ENCODE measurements at places on chromosomes 7 and 10.
A peak's percentile ranks its signal among the peaks of the same experiment; 100 is the strongest.

DNA sequence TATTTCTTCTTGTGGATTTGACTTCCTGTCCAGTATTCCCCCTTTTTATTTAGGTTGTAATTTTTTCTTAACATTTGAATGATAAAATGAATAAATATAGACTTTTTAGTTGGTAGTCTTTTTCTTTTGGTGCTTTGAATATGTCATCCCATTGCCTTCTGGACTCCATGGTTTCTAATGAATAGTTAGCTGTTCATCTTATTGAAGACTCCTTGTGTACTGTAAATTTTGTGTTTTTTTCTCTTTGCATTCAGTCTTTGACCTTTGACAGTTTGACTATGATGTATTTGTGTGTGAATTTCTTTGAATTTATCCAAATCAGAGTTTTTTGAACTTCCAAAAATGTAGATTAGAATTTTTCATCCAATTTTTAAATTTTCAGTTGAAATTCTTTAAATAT is 554.3 kb downstream of the NRG3 start:
- DNase-seq, result no peak

DNA sequence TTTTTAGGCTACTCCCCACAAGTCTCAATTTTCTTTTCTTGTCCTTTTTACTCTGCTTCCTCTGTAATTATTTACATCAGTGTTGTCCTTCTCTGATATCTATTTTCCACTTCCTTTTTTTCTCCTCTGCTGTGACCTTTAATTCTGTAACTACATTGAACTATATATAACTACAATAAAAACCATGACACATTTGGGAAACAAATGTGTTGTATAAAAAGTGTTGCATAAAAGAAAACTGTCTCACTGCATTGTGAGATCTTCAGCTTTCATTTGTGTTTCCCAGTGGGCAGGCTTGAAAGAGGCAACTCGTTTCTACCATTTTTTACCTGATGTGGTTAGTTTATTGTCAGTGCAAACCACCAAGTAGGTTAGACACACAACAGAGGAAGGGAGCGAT is 483.9 kb upstream of the NRP1 start:
- DNase-seq, result no peak

- DNase-seq, result no peak
Measured at GRCh38 chr10:11586170-11586569, 25.3 kb downstream of the USP6NL start.

DNA sequence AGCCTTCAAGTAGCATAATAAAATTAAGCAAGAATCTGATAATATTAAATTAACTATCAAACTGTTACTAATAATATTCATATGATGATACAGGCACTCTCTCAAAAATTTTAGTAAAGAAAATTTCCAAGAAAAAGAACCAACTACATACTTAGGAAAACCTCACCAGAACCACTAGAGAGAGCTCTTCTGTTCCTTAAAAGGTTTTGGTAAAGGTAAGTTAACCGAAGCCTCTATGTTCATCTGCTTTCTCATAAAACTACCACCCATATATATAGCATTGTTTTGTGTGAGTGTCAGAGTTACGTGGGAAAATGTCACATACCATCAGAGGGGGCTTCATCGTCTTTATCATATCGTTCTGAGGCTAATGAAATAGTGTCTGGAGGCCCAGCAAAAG is 20.7 kb downstream of the SKAP2 start:
- no peak for DNase-seq

- DNase-seq, result no peak
Measured at GRCh38 chr7:37901890-37902524, 14.6 kb downstream of the SFRP4 start.

- no peak for DNase-seq
Measured at GRCh38 chr7:91043924-91044645, 220.1 kb upstream of the FZD1 start.

- DNase-seq, result no peak
Measured at GRCh38 chr10:24664991-24665390, 58.7 kb downstream of the ARHGAP21 start.

- no peak for DNase-seq
Measured at GRCh38 chr10:113612154-113612553, 51.7 kb downstream of the NRAP start.

GRCh38 chr10:3619241-3619640 is 165.8 kb downstream of the KLF6 start:
- DNase-seq, result no peak

- no peak for DNase-seq
Measured at GRCh38 chr7:131720703-131721102, 164.3 kb upstream of the PODXL start.

- peak; percentile 40 for DNase-seq
Measured at GRCh38 chr10:43197834-43198681, 59.8 kb downstream of the CSGALNACT2 start.

GRCh38 chr10:43444323-43444722 is 7.4 kb downstream of the ZNF487 start:
- DNase-seq, result no peak

DNA sequence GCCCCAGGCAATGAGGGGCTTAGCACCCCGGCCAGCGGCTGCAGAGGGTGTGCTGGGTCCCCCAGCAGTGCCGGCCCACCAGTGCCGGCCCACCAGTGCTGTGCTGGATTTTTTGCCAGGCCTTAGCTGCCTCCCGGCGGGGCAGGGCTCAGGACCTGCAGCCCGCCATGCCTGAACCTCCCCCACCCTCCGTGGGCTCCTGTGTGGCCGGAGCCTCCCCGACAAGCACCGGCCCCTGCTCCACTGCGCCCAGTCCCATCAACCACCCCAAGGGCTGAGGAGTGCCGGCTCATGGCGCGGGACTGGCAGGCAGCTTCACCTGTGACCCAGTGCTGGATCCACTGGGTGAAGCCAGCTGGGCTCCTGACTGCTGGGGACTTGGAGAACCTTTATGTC is 3.5 kb upstream of the ACSL5 start:
- no peak for DNase-seq

- DNase-seq, result no peak
Measured at GRCh38 chr10:7373039-7373438, 37.8 kb downstream of the SFMBT2 start.

DNA sequence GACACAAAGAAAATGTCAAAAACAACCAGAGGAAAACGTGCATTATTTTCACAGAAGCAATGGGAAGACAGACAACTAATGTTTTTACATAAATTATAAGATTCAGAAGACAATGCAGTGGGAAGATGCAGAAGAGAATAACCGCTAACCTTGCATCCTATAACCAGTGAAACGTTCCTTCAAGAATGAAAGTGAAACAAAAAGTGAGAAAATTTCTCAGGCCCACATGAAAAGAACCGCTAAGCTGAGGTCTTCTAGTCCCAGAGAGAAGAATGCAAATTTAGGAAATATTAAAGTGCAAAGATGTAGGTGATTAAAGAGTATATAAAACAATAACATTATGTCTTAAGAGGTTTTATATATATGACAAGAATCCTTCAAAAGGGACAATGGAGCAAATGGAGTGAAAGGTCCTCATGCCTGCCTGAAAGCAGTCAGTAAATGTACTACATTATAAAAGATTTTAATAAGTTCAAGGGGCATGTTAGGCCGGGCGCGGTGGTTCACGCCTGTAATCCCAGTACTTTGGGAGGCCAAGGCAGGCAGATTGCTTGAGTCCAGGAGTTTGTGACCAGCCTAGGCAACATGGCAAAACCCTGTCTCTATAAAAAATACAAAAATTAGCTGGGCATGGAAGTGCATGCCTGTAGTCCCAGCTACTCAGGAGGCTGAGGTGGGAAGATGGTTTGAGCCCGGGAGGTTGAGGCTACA is 43.1 kb upstream of the DDC start:
- DNase-seq, result peak; percentile 58

- DNase-seq, result no peak
Measured at GRCh38 chr7:23074443-23075261, 30.9 kb upstream of the KLHL7 start.

GRCh38 chr10:6843481-6843881 is 263.4 kb upstream of the PRKCQ start:
- no peak for DNase-seq

GRCh38 chr7:29099896-29100847 is 46.2 kb downstream of the CPVL start:
- DNase-seq, result no peak

- no peak for DNase-seq
Measured at GRCh38 chr10:15266117-15266516, 97.6 kb upstream of the NMT2 start.

DNA sequence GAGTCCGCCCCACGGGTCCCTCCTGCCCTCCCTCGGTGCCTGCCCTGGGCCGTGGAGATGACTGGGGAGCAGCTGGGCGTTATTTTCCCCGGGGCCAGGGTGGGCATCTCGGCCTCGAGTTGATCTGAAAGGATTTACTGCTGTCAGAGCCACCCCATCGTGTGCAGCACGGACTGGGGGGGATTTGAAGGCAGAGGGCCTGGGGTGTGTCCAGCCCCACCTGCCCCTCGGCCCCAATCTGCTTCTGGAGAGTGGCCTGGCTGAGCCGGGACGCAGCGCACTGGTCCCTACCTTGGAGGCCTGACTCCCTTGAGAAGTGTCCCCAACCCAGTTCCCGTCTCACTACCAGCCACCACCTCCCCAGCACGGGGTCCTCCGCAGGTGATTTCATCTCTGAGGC is 24.2 kb upstream of the PFKFB3 start:
- no peak for DNase-seq

GRCh38 chr10:123404357-123404756 is 250.2 kb downstream of the BUB3 start:
- no peak for DNase-seq

- DNase-seq, result no peak
Measured at GRCh38 chr10:34830217-34830822, 15.2 kb upstream of the PARD3 start.

DNA sequence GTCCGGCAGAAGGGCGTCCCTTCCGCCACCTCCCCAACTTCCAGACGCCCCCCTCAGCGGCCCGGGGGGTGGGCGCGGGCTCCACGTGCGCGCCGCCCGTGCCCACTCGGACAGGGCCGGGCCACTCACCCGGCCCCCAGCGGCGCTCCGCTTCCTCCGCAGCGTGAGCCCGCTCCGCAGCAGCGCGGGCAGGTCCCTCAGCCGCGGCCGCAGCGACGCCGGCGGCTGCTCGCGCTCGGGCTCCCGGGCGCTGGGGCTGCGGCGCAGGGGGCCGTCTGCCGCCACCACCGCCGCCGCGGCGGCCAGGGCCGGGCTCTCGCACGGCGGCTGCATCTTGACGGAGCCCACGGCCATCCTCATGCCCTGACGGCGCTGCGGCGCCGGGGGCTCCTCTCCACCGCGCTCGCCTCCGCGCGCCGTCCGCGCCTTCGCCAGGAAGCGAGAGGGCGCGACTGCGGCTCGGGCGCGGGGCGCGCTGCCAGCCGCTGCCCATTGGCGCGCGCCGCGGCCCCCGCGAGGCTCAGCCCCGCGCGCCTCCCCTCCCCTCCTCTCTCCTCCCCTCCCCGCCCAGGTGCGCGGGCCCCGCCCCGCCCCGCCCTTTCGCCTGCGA is at the start of gene RAPGEF5:
TSS of gene RAPGEF5 (minus strand) at position 454 of the 610 bp plus-strand sequence. CDS start at position 360, 94 bp downstream.
- DNase-seq, result peak; percentile 7

DNA sequence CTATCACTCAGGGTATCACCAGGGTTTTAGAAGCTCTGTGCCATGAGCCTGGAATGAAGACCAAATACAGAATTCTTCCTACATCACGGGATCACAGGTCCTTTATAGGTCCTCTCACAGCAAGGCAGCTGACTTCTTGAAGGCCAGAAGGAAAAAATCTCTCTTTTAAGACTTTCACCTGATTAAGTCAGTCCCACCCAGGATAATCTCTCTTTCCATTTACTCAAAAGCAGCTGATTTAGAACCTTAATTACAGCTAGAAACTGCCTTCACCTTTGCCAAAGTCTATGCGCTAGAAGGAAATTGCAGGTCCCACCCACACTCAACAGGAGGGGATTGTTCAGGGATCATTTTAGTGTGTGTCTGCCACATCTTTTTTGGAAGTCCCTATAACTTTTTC is 135.1 kb downstream of the RAB11FIP2 start:
- DNase-seq, result no peak

DNA sequence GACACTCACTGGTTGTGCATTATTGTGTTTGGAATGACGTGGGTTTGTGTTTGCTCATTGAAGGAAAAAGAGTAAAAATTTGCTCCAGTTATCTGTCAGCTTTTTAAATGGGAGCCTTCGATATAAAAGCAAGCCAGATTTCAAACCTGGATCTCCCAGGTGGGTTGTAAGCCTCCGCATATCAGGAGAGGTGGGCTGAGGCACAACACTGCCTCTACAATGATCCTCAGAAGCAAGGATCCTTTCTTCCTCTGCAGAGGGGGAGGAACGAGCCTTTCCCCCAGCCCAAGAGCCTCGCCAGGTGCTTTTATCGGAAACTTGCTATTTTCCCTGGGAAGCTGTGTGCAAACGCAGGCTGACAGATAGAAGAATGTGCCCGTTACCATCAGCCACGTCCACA is 331.0 kb upstream of the MGMT start:
- DNase-seq, result no peak

DNA sequence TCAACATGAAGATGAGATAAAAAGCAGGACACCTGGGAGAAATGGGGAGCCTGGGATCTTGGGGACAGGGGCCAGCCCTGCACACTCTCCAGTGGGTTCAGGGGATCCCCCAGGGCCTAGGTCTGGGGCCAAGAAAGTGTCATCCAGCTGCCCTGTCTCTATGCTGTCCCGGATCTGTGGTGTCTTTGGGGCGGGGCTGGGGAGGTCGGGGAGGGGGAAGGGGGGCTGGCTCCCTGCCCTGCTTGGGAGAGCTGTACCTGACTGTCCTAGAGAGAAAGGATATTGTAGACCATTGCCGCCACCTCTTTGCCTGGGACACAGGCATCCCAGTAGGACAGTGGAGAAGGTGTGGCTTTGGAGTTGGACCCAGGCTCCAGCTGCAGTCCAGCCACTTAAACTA is 7.0 kb upstream of the SPACDR start:
- DNase-seq, result no peak

DNA sequence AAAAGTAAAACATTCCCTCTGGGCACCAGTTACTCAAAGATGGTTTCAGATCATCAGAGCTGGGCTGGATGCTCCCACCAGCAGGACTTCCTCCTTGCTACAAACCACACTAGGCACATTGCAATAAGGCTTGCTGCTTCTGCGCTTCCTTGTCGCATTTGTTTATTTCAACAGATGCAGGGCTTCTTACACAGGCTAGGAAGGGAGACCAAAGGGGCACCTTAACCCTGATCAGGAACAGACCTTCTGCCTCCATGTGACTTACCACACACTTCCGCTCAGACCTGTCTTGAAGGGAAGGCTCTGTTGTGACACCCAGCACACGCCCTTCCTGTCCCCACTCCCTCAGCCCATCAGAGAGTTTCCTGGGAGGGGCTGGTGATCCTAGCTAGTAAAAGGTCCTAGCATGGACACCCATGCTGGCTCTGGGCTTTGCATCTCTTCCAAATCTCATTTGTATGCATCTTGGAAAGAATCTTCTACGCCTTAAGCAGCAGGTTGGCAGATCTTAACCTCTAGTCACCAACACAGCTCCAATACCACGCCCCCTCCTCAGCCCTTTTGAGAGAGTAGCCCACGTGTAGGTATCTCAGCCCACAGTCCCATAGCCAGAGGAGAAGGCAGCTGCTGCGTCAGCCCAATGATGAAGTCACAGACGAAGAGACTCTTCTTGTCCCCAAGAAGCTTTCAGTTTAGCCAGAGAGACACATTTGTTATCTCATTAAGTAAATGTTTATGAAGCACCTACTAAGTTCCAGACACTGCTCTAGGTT is 47.1 kb upstream of the SVIL start:
- DNase-seq, result peak; percentile 69
